B cell (primary cell): ENCODE measurements at places on chromosomes 1 and 21. TPM values are rescaled to one million over a fixed set of nuclear protein-coding genes. Genes with fewer than 3 reads are reported as not detected.

Gene FAM78B
- 0.46 and 0.81 TPM in 2 replicates for total RNA-seq

Gene KRTAP21-3
- total RNA-seq = not detected in 2 replicates

Gene SLFNL1
- 1.2 and 1.4 TPM in 2 replicates for total RNA-seq

Gene TRPM2
- total RNA-seq = 1.4 and 1.6 TPM in 2 replicates

Gene LCE6A
- not detected in 2 replicates for total RNA-seq

Gene CCDC190
- not detected in 2 replicates for total RNA-seq
